Activated CD8-positive, alpha-beta T cell treated with anti-CD3 and anti-CD28 coated beads for 36 hours (primary cell): ENCODE measurements at places on chromosomes 7 and 10.

- no peak for DNase-seq
Observed at GRCh38 chr10:25157650-25158049, 17.2 kb upstream of the GPR158 start.

GRCh38 chr7:37709631-37710509, 26.3 kb downstream of the GPR141 start:
- no peak for DNase-seq

GRCh38 chr10:7950981-7951847, 103.3 kb upstream of the GATA3 start:
- no peak for DNase-seq

DNA sequence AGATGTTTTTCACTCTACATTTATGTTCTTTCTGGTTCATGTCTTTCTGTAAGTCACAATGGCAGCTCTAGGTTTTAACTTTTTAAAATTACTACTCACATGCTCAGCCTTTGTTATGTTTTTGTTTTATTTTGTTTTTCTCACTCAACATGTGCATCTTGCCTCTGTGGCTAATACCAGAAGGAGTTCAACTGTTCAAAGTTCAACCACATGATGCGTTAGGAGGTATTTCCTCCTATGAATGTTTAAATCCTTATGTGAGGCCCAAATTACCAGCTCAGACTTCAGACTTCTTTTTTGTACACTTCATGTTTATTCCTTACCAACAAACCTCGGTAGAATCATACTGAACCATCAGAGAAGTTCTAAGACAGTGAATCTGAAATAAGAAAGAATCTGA, 151.6 kb downstream of the MALRD1 start:
- DNase-seq = no peak

DNA sequence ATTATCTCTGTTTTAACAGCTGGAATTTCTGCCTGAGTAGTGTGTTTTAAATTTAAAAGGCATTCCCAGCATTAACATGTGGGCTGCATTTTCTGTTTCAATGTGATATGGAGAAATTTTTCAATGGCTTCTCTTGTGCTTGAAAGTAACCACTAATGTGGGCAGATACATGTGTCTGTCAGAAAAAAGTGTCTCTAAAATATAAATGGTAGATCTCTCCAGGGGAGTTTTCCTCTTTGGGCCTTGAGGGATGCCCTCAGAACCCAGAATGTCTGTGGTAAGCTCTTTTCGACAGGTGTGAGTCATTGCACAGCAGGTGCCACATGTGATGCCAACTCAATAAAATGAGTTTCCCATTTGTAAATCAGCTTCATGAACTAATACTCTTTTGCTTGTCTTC, 221.1 kb downstream of the SEMA3E start:
- DNase-seq = no peak

DNA sequence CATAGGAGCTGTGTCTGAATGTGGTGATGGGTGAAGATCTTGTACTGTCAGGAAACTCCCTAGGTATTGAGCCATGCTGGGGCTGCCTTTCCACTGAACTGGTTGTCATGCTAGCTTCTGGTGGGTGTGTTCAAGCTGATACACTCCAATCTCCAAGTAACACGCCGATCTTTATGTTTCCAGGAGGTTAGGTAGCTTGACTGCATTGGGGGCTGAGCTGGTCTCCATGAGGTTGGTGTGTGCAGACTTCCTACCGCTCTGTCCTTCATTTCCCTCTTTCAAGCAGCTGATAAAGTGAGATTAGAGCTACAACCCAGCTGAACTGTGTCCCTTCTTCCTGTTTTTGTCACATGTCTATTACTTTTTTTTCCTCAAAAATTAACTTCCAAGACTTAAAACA, 265.5 kb downstream of the ANKRD30A start:
- DNase-seq = no peak

GRCh38 chr10:79383974-79384606, 36.8 kb downstream of the PPIF start:
- no peak for DNase-seq

GRCh38 chr10:30043476-30044270, 15.7 kb downstream of the JCAD start:
- DNase-seq = no peak

GRCh38 chr7:82678259-82678658, 234.7 kb upstream of the CACNA2D1 start:
- DNase-seq = no peak

DNA sequence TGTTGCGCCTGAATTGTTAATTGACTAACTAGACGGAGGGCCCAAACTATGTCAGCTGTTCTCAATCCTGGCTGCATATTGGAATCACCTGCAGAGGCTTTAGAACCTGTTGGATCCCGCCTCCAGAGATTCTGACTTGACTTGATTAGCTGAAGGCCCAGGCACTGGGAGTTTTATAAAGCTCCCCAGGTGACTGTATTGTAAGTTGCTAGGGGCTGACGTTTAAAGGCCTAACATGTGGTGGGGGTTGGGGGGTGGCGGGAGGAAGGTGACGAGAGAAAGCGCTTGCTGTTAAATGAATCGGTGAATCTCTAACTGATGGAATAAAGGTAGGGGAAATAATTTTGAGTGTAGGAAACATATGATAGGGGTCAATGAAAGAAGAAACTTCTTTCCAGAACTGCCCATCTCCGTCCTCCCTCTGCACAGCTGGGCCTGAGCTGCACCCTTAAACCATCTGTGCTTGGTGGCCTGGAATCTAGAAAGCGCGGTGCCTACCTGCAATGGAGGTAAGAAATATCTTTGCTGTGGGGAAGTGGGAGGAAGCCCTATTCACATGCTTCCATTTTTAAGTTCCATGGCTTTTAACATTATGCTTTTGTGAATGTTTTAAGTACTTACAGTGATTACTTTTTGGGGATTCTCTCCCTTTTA, 225.0 kb upstream of the FAM3C start:
- DNase-seq = no peak

GRCh38 chr7:42099470-42100155, 137.4 kb downstream of the GLI3 start:
- DNase-seq = no peak

DNA sequence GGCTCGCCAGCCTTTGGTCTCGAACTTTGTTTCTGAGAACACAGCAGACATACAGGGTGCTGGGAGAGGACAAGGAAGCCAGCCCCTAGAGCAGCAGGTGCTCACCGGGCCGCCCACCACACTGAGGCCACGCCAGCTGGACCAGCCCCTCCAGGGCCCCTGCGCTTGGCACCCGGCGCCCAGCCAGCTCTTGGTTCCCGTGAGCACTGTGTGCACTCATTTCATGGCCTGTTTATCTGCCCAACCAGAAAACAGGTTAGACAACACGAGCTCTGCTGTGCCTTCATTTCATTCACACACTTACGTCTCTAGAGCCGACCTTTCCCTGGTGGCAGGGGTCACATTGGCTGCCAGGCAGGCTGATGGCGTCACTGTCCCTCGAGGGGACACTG, 104.0 kb downstream of the CYTH3 start:
- DNase-seq = no peak

DNA sequence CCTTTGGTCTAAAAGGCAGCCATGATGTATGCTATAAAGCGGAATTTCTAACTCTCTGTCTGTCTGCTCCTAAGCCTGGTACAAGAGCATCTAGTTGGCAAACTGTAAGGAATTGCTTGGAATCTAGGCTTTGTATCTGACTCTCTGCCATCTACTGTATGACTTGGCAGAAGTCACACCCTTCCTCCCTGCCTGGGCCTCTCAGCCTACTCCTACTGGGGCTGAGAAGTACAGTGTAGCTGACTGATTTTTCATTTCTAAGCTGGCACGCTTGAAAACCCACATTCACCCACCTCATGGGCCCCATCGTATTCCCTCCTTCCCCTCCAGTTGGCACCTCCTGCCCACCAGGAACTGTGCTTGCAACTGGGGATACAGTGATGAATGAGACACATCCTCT, 435.2 kb downstream of the PLXNA4 start:
- no peak for DNase-seq

DNA sequence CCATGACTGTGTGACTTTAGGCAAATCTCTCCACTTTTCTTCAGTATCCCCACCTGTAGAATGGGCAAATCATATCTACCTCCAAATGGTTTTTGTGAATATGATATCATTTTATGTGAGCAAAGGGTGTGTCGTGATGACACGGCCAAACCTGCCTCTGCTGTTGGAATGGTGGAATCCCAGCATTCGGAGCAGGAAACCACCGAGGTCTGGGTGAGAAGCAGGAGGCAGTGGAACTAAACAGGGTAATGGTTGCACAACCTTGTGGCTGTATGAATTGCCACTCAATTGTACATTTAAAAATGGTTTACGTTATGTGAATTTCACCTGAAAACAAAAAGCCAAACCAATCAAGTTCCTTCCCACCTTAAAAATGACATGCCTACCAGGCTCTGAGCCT, 131.4 kb upstream of the ZMIZ1 start:
- DNase-seq = no peak

DNA sequence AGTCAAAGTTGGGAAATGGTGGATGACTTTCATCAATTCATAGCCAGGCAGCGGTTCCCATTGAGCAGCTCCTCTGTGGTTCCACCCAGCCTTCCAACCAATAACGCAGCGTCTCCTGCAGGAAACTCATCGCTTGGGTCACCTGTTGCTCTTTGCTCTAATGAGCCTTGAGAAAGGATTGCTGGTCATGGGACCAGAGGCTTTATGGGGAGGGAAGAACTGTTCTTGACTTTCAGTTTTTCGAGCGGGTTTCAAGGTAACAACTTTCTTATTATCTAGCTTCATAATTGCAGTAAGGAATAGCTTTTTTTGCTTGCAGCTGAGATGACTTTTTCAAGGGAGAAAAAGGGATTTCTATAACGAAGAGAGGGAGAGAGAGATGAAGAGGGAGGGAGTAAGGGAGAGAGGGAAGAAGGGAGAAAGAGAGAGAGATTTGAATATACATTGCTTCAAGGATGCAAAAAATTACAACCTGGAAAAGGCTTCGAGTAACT, 405 bp upstream of the ENTPD1 start:
- DNase-seq = no peak

GRCh38 chr10:87547734-87548311, 43.1 kb downstream of the MINPP1 start:
- no peak for DNase-seq

- DNase-seq = no peak
Observed at GRCh38 chr7:130182990-130183389, 22.2 kb downstream of the TMEM209 start.

- DNase-seq = no peak
Observed at GRCh38 chr10:34006471-34006870, 672.0 kb upstream of the NRP1 start.

DNA sequence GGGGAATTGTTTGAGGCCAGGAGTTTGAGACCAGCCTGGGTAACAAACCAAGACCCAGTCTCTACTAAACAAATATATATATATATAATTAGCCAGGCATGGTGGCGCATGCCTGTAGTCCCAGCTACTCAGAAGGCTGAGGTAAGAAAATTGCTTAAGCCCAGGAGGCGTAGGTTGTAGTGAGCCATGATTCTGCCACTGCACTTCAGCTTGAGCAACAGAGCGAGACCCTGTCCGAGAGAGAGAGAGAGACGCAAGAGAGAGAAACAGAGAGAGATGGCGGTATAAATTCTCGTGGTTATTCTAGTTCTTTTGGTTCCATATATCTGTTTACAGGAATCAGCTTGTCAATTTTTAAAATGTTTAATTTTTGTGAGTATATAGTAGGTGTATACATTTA, 94.0 kb downstream of the TBXAS1 start:
- no peak for DNase-seq

GRCh38 chr10:33347211-33347610, 12.7 kb upstream of the NRP1 start:
- DNase-seq = no peak

GRCh38 chr10:13788711-13789447, 202.1 kb downstream of the PRPF18 start:
- peak; percentile 17 for DNase-seq

- DNase-seq = no peak
Observed at GRCh38 chr7:25638068-25638467, 409.8 kb upstream of the NPVF start.

DNA sequence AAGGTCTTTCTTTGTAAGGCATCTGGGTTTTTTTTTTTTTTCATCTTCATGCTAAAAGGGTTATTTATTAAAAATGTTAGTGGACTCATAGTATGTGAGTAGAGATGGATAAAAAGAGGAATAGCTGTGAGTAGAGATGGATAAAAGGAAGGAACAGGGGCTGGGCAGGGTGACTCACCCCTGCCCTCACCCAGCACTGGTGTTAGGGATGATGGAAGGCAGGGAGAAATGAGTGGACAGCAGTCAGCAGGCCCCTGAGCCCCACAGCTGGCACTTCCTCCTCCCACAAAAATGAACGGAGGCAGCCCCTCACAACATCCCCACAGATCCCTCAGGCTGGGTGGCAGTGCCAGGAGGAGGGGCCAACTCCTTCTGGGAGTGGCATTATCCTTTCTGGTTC, 39.3 kb downstream of the ANTXRL start:
- no peak for DNase-seq

DNA sequence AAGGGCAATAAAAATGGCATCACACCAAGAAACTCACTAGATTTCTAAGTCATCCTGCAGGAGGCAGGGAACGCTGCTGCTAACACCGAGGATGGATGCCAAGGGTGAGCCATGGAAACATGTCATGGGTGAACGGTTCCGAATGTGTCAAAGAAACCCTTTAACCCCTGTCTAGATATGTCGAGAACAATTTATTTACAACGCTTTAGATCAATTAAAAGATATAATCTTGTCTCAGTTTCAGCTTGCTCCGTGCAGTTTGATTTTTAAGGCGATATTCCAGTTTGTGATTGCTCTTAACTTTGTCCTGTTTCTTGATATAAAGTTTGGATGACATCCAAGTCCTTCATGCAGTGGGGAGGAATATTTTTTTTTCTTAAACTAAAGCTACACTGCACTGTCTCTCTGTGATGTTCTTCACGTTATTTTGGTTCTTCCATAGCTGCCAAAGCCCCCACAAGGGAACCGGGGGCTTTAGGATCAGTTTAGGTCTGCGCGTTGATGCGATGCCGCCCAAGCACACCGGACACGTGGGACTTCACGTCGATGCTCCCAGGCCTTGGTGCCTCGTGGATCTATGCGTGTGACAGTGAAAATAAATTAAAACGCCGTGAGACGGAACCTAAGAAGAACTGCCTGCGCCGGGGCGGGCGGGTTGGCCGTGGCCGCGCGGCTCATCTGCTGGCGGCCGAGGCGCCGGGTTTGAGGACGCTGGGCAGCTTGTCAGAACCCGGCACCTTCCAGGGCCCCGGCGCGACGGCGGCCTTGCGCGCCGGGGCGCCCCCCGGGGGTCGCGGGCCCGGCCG, 220.3 kb downstream of the PHTF2 start:
- DNase-seq = peak; percentile 6

DNA sequence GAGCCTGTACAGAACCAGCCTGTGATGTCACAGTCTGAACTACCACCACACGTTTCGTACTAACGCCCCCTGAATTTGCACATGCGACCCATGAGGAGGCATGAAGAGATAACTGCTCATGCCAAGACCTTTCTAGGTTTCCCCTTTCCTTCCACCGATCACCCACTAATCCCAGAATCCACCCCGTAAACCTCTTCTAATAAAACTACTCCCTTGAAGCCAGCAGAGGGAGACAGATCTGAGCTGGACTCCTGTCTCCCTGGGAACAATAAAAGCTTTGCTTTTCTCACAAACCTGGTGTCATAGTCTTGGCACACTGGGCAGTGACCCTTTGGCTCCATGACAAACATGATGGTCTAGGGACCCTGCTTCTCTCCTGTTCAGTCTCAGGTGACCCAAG, 144.5 kb downstream of the FRMD4A start:
- DNase-seq = peak; percentile 2

- DNase-seq = no peak
Observed at GRCh38 chr10:92692697-92693533, 3.2 kb downstream of the HHEX start.

- DNase-seq = no peak
Observed at GRCh38 chr7:97272237-97272975, 154.9 kb downstream of the SDHAF3 start.
